MM.1S (cell line): ENCODE measurements at places on chromosomes 12 and 14.
A peak's percentile ranks its signal among the peaks of the same experiment; 100 is the strongest.

DNA sequence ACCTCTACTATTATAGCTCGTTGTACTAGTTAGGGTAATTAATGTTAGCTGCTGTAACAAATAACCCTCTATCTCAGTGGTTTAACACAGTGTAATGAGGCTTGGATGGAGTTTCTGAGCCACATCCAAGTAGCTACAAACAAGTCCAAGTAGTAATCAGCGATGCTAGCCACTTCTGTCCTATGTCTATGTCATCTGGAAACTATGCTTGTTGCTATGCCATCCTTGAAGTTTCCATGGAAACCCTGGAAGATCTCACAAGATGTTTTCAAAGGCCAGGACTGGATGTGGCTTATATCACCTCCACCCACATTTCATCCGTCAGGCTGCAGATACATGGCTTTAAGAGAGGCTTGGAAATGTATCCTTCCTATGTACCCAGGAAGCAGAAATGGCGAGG is 422.1 kb downstream of the AACS start:
- DNase-seq = no peak
- H3K27ac ChIP-seq = no peak overlapping the region
- H3K4me1 ChIP-seq = no peaks in the 10 kb centered on the region
- H3K4me3 ChIP-seq = no peak overlapping the region

GRCh38 chr14:96064866-96065265 is 25.7 kb downstream of the C14orf132 start:
- H3K27me3 ChIP-seq = no peaks in the 10 kb centered on the region
- H3K36me3 ChIP-seq = no peaks in the 10 kb centered on the region
- no peak overlapping the region for H3K27ac ChIP-seq
- DNase-seq = no peak
- H3K4me3 ChIP-seq = no peak overlapping the region

DNA sequence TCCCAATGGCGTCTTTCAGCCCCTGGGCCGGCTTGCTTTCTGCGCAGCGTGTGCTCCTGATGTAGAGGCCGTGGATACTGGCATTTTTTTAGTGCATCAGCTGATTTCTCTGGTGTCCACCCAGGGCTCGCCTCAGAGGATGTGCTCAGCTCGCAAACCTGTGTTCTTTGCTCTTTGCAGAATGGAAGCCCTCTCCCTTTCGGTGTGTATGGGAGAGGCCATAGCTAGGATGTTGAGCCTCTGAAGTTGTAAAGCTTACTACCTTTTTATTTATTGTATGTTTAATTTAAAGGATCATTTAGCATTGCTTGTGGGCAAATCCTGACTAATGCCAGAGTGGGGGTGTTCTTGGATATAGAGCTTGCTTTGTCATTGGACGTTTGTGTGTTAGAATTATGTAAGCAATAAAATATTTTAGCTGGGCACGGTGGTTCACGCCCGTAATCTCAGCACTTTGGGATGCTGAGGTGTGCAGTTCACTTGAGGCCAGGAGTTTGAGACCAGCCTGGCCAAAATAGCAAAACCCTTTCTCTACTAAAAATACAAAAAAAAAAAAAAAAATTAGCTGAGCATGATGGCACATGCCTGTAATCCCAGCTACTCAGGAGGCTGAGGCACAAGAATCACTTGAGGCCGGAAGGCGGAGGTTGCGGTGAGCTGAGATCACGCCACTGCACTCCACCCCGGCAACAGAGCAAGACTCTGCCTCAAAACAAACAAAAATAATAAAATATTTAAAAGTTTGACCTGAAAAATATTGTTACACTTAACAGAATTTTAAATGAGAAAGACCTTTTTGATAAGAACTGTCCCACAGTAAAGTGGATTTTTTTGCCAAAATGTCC is 52.6 kb upstream of the MMP17 start:
- H3K27me3 ChIP-seq = no peaks in the 10 kb centered on the region
- no peaks in the 10 kb centered on the region for H3K36me3 ChIP-seq
- H3K27ac ChIP-seq = no peak overlapping the region
- DNase-seq = no peak
- no peak overlapping the region for H3K4me3 ChIP-seq

DNA sequence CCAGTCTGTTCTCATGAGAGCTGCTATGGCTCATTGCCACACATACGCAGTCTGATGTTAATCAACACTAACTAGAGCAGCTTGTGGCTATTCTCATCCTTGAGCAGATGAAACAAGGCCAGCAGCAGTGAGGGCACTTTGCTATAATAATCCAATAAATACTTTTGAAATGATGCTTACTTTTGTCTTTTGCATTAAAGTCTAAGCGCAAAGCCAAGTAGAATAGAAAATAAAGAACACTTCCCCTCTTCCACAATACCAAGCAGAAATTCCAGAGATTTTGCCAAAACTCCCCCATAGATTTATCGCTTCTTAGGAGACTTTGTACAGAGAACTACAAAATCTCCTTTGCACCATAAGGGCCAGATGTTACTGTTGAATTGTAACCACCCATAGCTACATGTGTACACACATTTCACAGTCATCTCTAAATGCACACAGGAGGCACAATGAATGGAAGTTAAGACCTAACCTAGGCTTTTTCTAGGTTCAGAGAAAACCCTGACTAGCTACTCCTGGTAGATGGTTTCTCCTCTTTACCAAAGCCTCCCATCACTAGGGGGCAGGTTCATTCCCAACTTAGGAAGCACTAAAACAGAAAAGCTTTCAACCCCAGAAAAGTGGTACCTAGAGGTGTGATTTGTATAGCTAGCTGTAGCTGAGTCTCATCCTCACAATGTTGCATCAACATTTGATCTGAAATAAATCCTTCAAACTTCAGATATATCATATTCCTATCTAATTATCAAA is 119.3 kb downstream of the HMGA2 start:
- no peaks in the 10 kb centered on the region for H3K27me3 ChIP-seq
- no peaks in the 10 kb centered on the region for H3K36me3 ChIP-seq
- H3K4me1 ChIP-seq = no peaks in the 10 kb centered on the region
- DNase-seq = no peak
- no peak overlapping the region for H3K27ac ChIP-seq
- H3K4me3 ChIP-seq = no peak overlapping the region

- no peaks in the 10 kb centered on the region for H3K27me3 ChIP-seq
- H3K4me3 ChIP-seq = no peak overlapping the region; the same call in 1 of the 2 replicates
- H3K36me3 ChIP-seq = no peaks in the 10 kb centered on the region
- H3K27ac ChIP-seq = peak overlapping the region; percentile 85
These were observed 7.7 kb upstream of the PPTC7 start for GRCh38 chr12:110590806-110591326.

- H3K4me1 ChIP-seq = no peaks in the 10 kb centered on the region
- H3K27me3 ChIP-seq = no peaks in the 10 kb centered on the region
- H3K36me3 ChIP-seq = no peaks in the 10 kb centered on the region
These were observed 24.6 kb upstream of the PPFIBP1 start for GRCh38 chr12:27499377-27499776.

GRCh38 chr12:2682296-2683251 is 112.2 kb upstream of the FKBP4 start:
- no peak overlapping the region for H3K27ac ChIP-seq
- DNase-seq = peak; percentile 61
- H3K36me3 ChIP-seq = no peaks in the 10 kb centered on the region
- H3K4me3 ChIP-seq = no peak overlapping the region
- H3K27me3 ChIP-seq = peaks cover 16% of the 10 kb centered on the region

DNA sequence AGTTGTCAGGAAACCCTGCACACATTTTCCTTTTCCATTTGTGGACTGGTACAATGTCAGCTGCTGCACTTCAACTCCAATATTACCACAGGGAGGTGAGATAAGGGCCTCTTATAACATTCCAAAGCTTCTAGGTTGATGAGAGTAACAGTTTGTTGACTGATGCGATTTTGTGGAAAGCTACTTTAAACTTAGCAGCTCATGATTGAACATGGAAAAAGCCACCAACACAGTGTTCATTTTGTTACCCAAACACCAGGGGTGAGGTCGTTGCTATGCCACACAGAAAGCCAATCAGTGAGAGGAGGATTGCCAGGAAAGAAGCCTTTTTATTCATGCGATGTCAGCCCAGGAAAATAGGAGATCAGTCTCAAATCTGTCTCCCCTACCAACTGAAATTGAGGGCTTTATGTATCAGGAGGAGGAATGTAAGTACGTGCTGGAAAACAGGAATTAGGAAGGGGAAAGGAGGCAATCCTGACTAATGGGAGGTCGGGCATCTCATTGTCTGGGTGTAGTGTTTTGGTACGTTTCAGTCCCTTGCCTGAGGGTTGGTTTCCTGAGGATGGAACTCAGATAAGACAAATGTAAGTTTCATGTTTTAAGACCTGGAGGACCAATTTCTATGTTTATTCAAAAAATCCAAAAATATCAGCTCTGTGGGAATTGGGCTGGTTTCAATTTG is 92.7 kb upstream of the PLEKHA5 start:
- no peaks in the 10 kb centered on the region for H3K27me3 ChIP-seq
- H3K4me3 ChIP-seq = no peak overlapping the region
- DNase-seq = no peak
- H3K4me1 ChIP-seq = no peaks in the 10 kb centered on the region
- H3K27ac ChIP-seq = no peak overlapping the region
- no peaks in the 10 kb centered on the region for H3K36me3 ChIP-seq

DNA sequence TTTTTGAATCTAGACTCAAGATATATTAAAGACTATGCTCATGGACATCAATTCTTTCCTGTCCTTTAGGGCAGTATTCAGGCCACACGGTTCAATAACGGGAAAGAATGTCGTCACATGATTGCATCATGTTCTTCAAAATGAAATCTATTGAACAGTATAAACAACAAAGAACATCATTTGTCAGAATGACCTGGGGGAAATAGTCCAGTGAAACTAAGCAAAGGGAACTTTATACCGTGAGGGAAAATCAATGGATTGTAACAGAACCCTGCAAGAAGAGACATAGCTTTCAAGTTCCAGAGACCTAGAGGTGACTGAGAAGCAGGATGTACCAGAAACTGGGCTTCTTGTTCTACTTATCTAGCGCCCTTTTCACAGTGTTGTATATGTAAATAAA is 32.7 kb downstream of the FLRT2 start:
- no peaks in the 10 kb centered on the region for H3K36me3 ChIP-seq
- H3K27me3 ChIP-seq = no peaks in the 10 kb centered on the region
- no peak overlapping the region for H3K27ac ChIP-seq
- H3K4me3 ChIP-seq = no peak overlapping the region
- no peaks in the 10 kb centered on the region for H3K4me1 ChIP-seq

- DNase-seq = peak; percentile 17
- no peaks in the 10 kb centered on the region for H3K4me1 ChIP-seq
- no peaks in the 10 kb centered on the region for H3K27me3 ChIP-seq
- H3K36me3 ChIP-seq = no peaks in the 10 kb centered on the region
- H3K27ac ChIP-seq = no peak overlapping the region
These were observed 122.9 kb upstream of the TMEM132D start for GRCh38 chr12:130026608-130027176.

GRCh38 chr14:102691763-102692162 is 85.5 kb upstream of the TRAF3 start:
- H3K4me3 ChIP-seq = no peak overlapping the region
- no peak overlapping the region for H3K27ac ChIP-seq
- no peak for DNase-seq
- no peaks in the 10 kb centered on the region for H3K4me1 ChIP-seq
